ACHN (cell line): ENCODE measurements at places on chromosomes 1 and 21.

- DNase-seq: no peak
These were observed 103.5 kb downstream of the SIK1 start for GRCh38 chr21:43323244-43324005.

- no peak for DNase-seq
These were observed 230.8 kb downstream of the NEGR1 start for GRCh38 chr1:72051538-72051937.

DNA sequence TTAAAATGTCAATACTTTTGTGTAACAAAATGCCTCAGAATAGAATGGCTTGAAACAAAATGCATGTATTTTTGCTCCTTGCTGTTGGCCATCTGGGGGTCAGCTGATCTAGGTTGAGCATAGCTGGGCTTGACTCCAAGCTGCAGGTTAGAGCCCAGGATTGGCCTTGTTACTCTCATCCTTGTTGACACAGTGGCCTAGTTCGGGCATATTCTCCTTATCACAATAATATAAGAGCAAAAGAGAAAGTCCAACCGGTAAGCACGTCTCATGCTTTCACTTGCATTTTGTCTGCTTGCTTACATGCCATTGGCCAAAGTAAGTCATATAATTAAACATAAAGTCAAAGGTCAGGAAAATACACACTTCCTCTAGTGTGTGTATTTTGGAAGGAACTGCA, 456.2 kb downstream of the KCNT2 start:
- DNase-seq: no peak

DNA sequence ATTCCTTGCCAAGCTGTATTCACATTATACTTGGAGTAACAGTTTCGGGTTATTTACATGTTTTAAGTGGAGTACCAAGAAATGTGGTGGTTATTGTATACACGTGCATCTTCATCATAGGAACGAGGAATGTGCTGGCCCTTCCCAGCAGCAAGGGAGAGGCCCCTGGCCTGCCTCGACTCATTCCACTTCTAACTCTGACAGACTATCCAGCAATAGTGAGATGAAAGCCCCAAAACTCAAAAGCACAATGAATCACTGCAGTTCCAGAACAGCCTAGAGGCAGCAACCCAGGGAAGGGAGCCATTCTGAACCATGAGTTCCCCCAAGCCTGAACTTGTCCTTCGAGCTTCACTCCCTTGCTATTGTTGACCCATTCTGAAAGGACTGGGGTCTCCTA, 23.1 kb downstream of the FAM89A start:
- DNase-seq: no peak

DNA sequence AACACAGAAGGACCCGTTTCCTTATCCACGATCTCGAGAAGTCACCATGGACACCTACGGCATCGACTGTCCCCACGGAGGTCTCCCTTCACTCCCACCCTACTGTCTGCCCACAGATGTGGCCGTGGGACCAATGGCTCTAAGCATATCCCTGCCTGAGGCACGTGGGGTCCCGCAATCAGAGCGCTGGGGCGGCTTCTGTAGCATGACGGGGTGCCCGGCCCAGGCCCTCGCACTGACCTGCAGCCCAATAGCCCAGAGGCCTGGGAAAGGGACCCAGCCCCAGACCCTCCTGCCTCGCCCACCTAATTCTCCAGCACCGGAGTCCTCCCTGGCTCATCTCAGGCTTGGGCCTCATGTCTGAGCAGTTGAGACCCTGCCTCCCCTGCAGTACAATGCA, 132.5 kb downstream of the NPHP4 start:
- DNase-seq: no peak
